ENCODE measurements at places on chromosomes 2 and 18.

DNA sequence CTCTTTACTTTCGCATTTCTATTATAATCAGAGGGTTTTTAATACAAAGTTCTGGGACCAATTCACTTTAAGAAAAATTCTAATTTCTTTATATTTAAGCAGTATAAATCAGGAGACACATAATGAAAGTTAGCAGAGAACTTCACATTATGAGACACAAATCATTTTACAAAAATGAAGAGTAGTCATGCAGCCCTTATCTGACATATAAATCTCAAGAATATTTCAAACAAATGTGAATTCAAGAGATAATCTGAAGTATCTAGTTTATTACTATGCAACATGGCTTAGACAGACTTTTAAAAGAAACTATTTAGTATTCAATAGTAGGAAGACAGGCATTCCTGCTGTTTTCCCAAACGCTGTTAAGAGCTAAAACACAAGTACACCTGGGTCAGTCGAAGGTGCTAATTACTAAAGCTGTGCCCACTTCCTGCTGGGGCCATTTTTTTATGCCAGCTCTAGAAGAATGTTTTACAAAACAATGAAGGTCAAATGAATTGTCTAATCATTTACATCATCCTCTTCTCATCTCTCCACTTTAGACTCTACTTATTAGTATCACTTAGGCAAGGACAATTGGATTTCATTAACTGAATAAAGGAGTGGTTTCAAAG lies 40.2 kb downstream of the CWC22 start:
- no peak for DNase-seq

DNA sequence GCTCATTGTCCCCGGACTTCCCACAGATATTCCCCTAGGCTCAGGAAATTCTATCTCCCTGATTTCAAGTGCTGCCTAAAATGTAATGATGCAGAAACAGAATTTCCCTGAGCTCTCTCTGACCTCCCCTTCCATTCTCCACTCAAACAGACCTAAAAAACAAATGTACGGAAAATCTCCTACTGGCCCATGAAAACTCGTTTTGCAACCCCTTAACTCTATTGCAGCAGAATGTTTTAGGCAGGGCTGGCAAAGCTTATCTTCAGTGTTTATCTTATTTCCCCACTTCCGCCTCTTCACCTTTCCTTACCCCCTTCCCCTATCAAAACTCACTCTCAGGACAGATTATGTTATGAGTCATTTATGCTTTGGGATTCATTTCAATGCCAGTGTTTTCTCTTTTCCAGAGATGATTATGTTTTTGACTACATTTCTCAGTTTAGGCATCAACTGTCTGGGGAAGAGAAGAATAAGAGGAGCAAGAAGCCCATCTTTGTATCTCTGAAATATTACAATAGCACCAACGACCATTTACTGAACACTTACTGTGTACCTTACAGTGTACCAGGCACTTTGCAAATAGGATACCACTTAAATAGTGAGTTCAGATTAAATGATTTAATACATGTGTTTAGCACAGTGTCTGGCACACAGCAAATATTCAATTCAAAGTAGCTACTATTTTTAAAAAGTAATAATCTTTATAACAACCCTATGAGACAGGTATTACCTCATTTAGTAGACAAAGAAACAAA lies 53.9 kb upstream of the STPG4 start:
- DNase-seq = no peak

GRCh38 chr2:20190170-20190569 lies 34.8 kb downstream of the SDC1 start:
- DNase-seq = no peak

DNA sequence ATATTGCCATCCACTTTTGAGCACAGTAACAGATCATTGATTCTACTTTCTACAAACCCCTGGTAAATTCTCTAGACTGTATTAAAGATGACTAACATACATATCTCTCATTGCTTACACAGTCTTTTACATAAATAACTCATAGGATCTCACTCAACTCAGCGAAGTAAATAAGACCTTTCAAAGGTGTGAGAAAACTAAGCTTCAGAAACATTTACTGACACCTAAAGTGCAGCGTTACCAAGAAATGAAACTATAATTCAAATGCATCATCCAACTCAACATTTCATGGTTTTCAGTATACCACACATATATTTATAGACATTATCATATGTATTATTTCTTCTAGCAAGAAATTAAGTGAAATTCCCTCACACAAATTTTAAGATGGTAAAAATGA lies 189.8 kb downstream of the METTL4 start:
- DNase-seq = no peak

DNA sequence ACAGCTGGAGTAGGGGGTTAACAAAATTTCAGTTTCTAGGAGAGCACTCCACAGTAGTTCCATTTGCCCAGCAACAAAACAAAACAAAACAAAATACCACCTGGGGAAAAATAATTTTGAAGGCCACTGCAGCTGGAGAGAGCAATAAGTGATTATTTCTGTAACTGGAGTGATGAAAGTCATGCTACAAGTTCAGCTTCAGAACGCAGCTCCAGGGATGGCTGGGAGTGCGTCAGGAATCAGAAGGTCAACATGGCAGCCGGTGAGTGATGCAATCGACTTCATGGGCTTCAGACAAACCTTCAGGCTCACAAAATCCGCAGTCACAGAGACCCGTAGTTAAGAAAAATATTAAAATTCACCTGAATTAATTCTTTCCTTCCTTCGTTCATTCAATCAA lies 41.0 kb downstream of the ABHD3 start:
- no peak for DNase-seq

DNA sequence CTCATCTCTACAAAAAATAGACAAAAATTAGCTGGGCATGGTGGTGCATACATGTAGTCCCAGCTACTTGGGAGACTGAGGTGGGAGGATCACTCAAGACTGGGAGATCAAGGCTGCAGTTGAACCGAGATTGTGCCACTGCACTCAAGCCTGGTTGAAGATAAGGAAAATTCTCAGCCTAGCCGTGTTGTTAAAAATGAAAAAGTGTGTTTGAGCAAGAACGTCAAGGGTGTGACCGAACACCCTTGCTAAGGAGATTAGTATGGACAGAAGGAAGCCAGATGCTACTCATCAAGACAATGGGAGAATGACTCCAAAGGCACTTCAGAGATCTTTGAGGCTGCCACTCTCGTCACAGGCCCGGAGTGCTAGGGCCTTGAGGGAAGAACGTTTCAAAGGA lies 70.0 kb upstream of the NDUFV2 start:
- no peak for DNase-seq

- DNase-seq = no peak
Measured at GRCh38 chr18:76960528-76961035, 138.2 kb downstream of the ZNF236 start.

- no peak for DNase-seq
Measured at GRCh38 chr2:126399001-126399400, 257.0 kb upstream of the GYPC start.

Measured in AG09319 (cell line).